ENCODE measurements at places on chromosomes 3 and 15.

DNA sequence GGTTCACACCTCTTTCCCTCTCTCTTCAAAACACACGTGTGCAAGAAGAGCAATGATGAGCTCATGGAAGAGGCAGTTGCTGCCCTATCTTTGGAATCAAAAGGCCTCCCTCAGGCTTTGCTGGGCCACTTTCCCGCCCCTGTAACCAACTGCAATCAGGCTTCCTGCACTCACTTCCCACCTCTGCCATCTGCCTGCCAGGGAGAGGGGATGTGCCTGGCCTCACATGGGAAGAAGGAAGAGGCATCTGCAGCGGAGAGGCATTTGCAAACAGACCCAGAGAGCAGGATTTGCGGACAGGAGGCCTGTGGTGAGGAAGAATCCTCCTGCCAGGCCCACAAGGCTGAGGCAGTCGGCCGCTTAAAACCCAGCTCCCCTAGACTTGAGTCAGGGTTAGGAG lies 175.6 kb upstream of the ATP10A start:
- DNase-seq: no peak

GRCh38 chr3:4805662-4806061 lies 173.6 kb upstream of the BHLHE40 start:
- no peak for DNase-seq

DNA sequence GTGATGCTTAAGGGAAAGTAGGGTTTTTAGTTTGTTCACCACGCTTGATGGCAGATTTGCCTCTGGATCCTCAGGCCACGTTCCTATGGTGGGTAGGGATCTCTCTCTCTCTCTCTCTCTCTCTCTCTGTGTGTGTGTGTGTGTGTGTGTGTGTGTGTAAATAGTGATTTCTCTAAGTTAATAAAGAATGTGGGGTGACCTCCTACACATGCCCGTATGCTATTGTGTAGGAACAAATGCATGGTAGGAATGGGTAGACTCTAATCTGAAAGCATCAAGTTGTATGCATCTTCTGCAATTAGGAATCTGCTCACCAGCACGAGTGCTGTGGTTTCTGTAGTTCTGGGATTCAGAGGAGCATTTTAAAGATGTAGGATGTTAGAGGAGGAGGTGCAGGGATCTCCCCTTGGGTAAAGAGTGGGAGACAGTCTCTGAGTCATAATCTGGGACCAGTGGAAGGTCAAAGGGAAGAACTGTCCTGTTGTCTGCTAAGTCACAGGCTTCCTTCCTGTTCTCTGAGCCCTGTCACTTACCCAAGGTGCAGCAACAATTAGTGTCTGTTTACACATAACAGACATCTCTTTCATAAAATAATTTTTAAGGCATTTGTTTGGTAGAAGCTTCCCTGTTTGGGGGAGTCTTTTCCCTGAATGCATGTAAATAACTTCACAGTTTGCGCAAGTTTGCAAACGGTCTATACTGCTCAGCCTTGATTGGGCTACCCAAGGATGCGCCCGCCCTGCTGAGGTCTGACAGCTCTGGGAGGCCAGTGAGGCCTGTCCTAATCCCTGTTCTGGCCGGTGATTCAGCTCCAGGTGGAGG lies 139.8 kb downstream of the IGF1R start:
- no peak for DNase-seq

GRCh38 chr3:159733194-159733860 lies 255.3 kb upstream of the IL12A start:
- no peak for DNase-seq

DNA sequence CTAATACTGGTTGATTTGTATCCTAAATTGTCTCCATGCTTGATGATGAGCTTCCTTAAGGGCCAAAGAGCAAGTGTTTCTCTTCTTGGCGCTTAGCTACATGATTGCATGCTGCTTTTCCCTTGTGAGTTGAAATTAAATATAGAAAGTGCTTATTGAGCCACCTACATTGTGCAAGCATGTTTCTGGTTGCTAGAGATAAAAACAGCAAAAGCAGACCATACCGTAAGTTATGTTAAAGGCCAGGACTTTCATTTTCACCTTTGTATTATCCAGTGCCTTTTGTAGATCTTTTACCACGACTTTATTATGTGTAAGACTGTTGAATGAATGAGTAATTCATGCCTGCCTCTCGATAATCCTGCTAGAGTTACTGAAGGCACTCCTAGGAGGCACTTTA lies 41.9 kb upstream of the CCNB2 start:
- DNase-seq: no peak

- DNase-seq: no peak
Measured at GRCh38 chr3:79018671-79019136, 749.1 kb downstream of the ROBO1 start.

DNA sequence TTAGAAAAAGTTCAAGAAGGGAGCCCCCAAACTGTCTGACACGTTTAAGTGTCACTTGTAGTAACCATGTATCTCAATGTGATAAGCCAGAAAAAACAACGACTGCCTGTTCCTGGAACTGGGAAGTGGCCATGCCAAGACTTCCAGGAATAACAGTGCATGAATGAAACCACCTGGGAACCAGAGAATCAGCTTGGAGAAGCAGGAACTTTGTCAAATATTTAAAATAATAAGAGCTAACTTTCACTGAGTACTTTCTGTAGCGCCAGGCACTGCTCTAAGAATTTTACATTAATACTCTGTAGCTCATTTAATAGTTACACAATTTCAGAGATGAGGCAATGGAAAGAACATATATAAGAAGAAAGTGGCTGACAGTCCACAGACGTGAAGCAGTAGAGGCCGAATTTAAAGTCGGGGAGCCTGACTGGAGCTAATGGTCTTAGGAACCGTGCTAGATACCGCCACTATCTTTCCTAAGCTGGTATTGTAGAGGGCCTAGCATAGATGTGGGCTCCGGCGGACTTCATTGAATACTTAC lies 876 bp downstream of the PLSCR1 start:
- DNase-seq: no peak

DNA sequence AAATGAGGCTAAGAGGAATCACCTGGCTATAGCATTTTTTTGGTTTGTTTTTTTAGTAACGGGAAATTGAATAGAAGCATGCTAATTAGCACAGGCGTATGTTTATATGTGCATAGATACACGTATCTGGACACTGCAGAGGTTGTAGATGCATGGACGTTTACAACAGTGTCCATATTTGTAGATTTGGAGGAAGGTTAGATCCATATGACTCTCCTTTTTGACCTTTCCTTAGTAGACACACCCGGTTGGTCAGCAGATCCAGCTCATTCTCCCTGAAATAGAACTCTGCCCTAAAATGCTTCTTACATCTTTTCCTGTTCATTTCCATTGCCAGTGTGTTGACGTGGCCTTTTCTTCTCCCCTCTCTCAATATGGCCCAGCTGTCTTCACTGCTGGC lies 60.1 kb downstream of the SLCO3A1 start:
- DNase-seq: no peak

Data from bone marrow (tissue), 2 donors.